ENCODE measurements at places on chromosomes 4 and X.

GRCh38 chrX:50067435-50068284 is 133.1 kb downstream of the AKAP4 start:
- H3K27ac ChIP-seq: no peak overlapping the region
- no peaks in the 10 kb centered on the region for H3K36me3 ChIP-seq

GRCh38 chrX:9866633-9867032 is 80.4 kb downstream of the SHROOM2 start:
- no peak overlapping the region for H3K4me3 ChIP-seq
- H3K27me3 ChIP-seq: peaks cover 22% of the 10 kb centered on the region
- no peak for DNase-seq
- H3K36me3 ChIP-seq: no peaks in the 10 kb centered on the region
- H3K4me1 ChIP-seq: no peaks in the 10 kb centered on the region

- H3K4me3 ChIP-seq: no peak overlapping the region
- H3K27me3 ChIP-seq: no peaks in the 10 kb centered on the region
- H3K4me1 ChIP-seq: peaks cover 44% of the 10 kb centered on the region
- no peaks in the 10 kb centered on the region for H3K36me3 ChIP-seq
- peak overlapping the region; percentile 89 for H3K27ac ChIP-seq
These were observed 638.9 kb downstream of the MID1IP1 start for GRCh38 chrX:39439906-39440798.

GRCh38 chr4:13452927-13453579 is 31.1 kb downstream of the RAB28 start:
- peaks cover 14% of the 10 kb centered on the region for H3K4me1 ChIP-seq
- no peak overlapping the region for H3K4me3 ChIP-seq
- H3K27me3 ChIP-seq: no peaks in the 10 kb centered on the region
- H3K27ac ChIP-seq: peak overlapping the region; percentile 13
- no peak for DNase-seq

- H3K27me3 ChIP-seq: no peaks in the 10 kb centered on the region
- peaks cover 88% of the 10 kb centered on the region for H3K4me1 ChIP-seq
- H3K4me3 ChIP-seq: peak overlapping the region; percentile 66
- H3K36me3 ChIP-seq: peaks cover 7% of the 10 kb centered on the region
- H3K27ac ChIP-seq: peak overlapping the region; percentile 96
These were observed 341.0 kb upstream of the GATB start for GRCh38 chr4:152101556-152102435.

DNA sequence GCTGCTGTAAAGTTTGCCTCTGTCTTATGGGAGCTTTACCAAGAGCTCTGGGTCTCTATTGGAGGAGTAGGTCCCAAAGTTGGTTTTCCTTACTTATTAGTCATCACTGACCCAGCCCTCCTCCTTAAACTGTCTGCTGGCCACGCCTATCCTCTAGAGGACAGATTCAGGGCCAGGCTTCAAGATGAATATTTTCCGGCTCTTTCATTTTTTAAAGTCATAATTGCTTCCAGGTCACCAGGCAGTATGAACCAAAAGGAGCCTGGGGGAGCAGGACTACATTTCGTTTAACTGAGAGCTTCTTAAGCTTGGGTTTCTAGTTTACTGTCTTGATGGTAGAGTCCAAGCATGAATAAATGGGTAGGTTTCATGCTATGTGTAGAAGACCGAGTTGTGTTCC is 13.7 kb downstream of the BCORL1 start:
- H3K27ac ChIP-seq: no peak overlapping the region
- H3K27me3 ChIP-seq: no peaks in the 10 kb centered on the region
- peaks cover under 1% of the 10 kb centered on the region for H3K4me1 ChIP-seq
- no peaks in the 10 kb centered on the region for H3K36me3 ChIP-seq

DNA sequence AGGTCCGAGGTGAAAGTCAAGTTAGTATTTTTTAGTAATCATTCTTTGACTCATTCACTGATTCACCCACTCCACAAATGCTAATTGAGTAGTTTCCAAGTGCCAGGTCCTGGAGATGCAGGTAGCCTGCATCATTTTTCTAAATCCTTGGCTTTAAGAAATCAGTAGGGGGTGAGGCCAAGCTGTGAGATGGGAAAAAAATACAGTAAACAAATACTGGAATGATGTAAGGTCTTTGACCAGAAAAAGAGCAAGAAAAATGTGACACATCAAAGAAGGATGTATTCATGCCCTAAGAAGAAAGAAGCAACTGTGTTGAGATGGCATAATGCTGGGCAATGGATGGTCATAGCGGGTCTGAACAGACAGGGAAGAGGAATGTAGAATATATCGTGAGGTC is 1386.6 kb downstream of the PCDH7 start:
- no peaks in the 10 kb centered on the region for H3K27me3 ChIP-seq
- no peak overlapping the region for H3K4me3 ChIP-seq
- DNase-seq: no peak
- no peak overlapping the region for H3K27ac ChIP-seq
- H3K4me1 ChIP-seq: no peaks in the 10 kb centered on the region

DNA sequence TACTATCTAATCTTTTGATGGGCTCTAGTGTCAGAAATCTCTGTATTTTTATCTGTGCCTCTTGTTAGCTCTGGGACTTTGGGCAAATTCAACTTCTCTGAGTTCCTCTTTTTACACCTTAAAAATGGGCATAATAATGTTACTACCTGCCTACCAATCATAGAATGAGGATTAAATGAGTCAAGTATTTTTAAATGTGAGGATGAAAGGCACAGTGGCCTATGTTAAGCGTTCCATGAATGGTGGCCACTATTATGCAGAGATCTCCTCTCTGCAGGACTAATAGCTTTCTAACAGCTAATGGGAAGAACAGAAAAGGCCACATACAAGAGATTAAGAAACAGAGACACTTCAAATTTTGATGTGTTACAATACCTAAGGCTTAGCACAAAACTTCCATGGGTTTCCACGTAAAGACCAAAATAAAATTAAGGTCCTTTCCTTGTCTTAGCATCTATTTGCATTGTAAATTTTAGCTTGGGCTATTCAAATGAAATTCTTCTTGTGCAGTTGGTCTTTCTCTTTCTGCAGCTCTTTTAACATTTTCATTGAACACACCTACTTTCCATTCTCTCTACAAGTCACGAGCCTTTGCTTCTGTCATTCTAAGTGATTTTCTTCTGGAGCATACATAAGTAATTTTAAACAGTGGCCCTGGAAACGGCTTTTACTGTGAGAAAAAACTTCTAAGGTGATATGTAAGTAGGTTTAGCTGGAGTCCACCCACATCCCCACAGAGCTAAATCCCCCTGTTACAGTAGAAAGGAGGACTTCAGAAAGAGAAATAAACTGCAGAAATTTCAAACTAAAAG is 117.9 kb upstream of the MED14 start:
- no peak overlapping the region for H3K27ac ChIP-seq
- no peak overlapping the region for H3K4me3 ChIP-seq
- no peaks in the 10 kb centered on the region for H3K27me3 ChIP-seq

GRCh38 chr4:138205531-138206233 is 36.5 kb downstream of the SLC7A11 start:
- no peaks in the 10 kb centered on the region for H3K27me3 ChIP-seq
- no peaks in the 10 kb centered on the region for H3K36me3 ChIP-seq
- H3K4me1 ChIP-seq: no peaks in the 10 kb centered on the region
- no peak overlapping the region for H3K4me3 ChIP-seq

GRCh38 chr4:168131196-168131595 is 38.9 kb downstream of the ANXA10 start:
- H3K27me3 ChIP-seq: peaks cover 9% of the 10 kb centered on the region
- DNase-seq: no peak
- H3K36me3 ChIP-seq: no peaks in the 10 kb centered on the region
- H3K4me3 ChIP-seq: no peak overlapping the region

- no peak overlapping the region for H3K27ac ChIP-seq
- H3K4me1 ChIP-seq: no peaks in the 10 kb centered on the region
- DNase-seq: no peak
These were observed 76.7 kb downstream of the CPEB2 start for GRCh38 chr4:15078682-15079642.

- no peaks in the 10 kb centered on the region for H3K27me3 ChIP-seq
- H3K36me3 ChIP-seq: no peaks in the 10 kb centered on the region
- no peak overlapping the region for H3K27ac ChIP-seq
- no peak overlapping the region for H3K4me3 ChIP-seq
These were observed 392.6 kb upstream of the EPHA5 start for GRCh38 chr4:66062921-66063320.

- DNase-seq: no peak
- H3K27ac ChIP-seq: no peak overlapping the region
- H3K4me1 ChIP-seq: no peaks in the 10 kb centered on the region
- no peak overlapping the region for H3K4me3 ChIP-seq
- no peaks in the 10 kb centered on the region for H3K36me3 ChIP-seq
These were observed 682.2 kb upstream of the DIAPH2 start for GRCh38 chrX:96002431-96002830.

DNA sequence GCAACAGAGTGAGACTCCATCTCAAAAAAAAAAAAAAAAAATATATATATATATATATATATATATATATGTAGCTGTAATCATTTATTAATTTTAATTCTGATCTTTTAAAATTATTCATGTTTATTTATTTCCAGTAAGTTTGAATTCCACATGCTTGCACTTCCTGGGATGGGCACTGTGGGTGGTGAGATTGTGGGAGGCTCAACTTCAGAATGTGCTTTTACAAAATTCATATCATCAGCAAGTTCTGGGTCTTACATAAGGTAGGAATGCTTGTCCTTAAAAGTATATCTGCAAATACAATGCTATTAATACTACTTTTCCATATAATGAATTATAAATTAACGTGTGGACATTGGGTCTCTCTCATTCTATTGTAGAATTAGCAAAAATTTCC is 156.5 kb downstream of the EMCN start:
- no peak for DNase-seq
- no peaks in the 10 kb centered on the region for H3K4me1 ChIP-seq
- peaks cover 2% of the 10 kb centered on the region for H3K27me3 ChIP-seq

GRCh38 chrX:152878976-152879755 is 18.7 kb upstream of the ZNF185 start:
- no peaks in the 10 kb centered on the region for H3K27me3 ChIP-seq
- H3K4me1 ChIP-seq: no peaks in the 10 kb centered on the region
- no peak overlapping the region for H3K4me3 ChIP-seq
- no peaks in the 10 kb centered on the region for H3K36me3 ChIP-seq
- DNase-seq: no peak

DNA sequence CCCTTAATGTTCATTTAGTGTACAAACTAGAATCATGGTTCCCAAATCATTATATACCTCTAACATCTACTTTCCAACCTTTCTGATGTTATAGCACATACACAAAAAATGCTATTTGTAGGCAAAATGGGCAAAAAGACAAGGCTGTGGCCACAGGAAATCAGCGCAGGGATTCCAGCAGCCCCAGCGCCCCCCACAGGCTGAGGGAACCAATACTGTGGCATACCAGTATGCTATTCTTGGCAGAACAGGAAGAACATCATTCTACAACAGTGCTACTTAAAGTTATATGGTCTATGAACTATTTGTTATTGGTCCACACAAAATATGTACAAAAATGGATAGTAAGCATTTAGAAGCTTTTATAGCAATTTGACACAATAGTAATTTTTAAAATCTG is 25.3 kb downstream of the STEEP1 start:
- DNase-seq: peak; percentile 26
- no peak overlapping the region for H3K27ac ChIP-seq
- no peaks in the 10 kb centered on the region for H3K4me1 ChIP-seq
- H3K27me3 ChIP-seq: no peaks in the 10 kb centered on the region
